ENCODE measurements at places on chromosomes 3 and 15.

DNA sequence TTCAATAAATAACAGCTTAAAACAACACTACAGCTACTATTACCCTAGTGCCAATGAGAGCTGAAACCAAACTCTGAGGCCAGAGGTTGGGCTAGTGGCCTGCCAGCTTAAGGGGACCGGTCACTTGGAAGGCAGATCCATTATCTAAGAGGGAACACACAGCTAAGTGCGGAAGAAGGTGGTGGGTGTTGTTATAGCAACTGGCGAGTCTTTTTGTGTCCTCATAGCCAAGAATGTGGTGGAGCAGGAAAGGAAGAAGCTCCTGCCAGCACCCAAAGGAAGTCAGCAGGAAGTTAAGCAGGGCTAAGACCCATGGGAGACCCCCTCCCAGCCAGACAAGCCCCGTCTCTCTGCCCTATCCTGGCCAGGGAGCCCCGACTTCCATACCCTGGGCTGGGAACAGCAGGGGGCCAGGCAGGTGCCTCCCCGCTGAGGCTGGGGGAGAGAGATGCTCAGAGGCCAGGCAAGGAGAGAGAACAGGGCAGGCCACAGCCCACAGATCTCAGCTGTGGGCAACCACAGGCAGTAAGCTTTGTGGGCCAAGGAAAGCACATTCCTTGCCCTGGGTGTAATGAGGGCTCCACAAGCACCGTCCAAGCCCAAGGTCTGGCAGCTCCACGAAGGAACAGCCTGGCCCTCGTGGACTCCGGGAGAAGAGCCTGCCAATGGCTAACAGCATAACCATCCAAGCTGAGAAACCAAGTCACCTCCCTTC, 34.0 kb upstream of the HRH1 start:
- DNase-seq: no peak

GRCh38 chr3:123651449-123652341, 66.8 kb upstream of the HACD2 start:
- no peak for DNase-seq

GRCh38 chr3:160886421-160886820, 130.4 kb downstream of the PPM1L start:
- no peak for DNase-seq

DNA sequence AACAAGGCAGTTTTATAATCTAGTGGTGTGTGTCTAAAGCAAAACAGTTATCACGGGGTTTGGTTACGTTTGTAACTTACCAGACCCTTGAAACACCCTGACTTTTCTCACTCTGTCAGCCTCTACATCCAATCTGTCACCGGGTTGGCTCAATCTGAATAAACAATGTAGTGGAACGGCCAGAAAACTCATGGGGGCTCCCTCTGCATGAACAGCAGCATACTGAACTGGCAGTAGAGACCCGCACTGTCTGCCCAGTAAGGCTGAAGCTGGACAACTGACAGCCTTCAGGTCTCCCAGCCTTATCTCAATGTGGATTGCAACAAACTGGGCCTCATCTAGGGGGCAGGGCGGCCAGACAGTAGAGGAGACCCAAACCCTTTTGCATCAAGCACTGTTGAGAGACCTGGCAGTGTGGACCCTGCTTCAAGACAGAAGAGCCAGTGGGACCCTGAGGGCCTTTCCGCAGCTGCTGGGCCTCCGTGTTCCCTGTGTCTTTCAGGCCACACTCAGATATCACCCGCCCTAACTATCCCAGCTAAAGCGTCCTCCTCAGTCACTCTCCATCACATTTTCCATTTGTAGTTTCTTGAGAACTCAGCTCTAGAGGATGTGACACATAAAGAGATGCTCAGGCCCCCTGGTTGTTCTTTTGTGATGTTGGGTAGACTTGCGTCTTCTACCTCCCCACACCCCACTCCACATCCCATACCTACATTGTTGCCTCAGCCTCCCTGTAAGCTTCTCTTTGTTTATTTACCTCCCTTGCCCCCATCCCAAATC, 181.2 kb upstream of the NR2E3 start:
- DNase-seq: no peak

DNA sequence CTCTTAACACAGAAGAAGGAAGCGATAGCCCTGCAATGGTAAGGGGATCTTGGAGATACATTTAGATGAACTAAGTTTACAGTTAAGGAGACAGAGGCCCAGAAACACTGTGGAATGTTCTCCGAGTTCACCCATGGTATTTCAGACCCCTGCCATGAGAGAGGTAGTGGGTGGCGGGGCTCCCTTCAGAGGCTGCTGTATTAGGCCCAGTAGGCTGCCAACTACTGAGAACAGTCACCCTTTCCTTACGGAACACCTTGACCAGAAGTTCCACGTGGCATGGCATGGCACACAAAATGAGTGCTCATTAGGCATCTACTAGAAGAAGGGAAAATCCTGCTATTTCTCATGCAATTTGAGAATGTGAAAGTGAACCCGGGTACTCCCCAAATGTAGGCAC, 195.4 kb downstream of the TNIK start:
- no peak for DNase-seq

GRCh38 chr3:178823591-178824246, 247.9 kb downstream of the ZMAT3 start:
- DNase-seq: no peak

DNA sequence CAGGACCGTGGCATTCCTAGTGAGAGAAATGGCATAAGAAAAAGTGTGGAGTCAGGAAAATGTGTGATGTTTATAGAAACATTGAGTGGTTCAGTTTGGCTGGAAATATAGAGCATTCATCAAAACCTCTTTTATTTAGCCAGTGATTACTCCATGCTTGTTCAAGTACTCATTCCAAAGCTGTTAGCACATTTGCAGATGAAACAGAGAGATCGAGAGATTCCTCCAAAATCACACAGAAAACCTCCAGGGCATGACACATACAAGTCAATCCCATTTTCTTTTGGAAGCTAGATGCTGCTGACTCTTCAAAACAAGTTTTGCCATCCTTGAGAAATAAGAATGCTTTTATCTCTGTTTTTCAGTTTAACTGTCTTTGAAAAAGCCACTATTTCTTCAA, 11.5 kb upstream of the MB21D2 start:
- DNase-seq: no peak

DNA sequence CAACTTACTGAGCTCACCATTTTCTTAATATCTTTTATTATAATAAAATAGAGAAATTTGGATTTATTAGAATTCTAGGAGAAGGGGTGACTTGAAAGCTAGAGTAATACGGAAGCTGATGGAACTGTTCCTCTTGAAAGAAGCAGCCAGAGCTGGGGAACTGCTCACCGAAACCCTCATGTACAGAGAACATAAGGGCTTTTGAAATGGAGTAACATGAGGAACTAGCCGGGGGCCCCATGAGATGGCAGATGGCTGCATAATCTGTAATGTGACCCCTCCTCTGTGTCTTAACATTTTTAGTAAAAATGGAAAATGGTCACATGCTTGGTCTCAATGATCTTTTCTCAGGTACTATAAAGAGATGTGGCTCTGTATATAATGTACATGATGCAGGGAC, 15.7 kb upstream of the DYNC1LI1 start:
- DNase-seq: no peak

DNA sequence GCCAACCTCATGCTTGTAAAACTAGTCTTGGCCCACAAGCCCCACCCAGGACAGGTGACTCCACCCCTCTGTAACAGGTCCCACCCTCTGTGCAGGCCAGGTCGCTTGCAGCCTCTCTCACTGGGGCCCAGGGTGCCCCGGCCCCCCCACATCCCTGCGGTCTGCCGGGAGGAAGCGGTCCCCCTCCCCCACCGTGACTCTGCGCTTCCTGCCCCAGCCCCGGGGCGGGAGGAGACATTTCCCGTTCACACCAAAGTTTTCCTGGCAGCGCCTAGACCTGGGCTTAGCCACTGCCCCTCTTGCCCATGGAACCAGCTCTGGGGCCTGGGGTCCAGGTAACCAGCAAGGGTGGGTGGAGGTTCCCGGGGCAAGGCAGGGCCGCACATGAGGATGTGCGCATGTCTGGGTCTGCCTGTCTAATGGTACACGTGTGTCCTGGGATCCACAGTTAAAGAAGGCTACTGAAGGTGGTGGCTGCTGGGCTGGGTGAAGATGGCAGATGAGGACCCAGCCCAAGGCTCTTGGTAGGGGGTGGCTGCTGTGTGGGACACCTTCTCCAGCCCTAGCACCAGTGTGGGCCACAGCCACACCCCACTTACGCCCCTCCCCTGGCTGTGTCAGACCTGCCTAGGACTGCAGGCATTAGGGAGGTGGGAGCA, 8.4 kb downstream of the NBEAL2 start:
- peak; percentile 75 for DNase-seq

- no peak for DNase-seq
Observed at GRCh38 chr3:129059311-129059958, 1.1 kb upstream of the GP9 start.

DNA sequence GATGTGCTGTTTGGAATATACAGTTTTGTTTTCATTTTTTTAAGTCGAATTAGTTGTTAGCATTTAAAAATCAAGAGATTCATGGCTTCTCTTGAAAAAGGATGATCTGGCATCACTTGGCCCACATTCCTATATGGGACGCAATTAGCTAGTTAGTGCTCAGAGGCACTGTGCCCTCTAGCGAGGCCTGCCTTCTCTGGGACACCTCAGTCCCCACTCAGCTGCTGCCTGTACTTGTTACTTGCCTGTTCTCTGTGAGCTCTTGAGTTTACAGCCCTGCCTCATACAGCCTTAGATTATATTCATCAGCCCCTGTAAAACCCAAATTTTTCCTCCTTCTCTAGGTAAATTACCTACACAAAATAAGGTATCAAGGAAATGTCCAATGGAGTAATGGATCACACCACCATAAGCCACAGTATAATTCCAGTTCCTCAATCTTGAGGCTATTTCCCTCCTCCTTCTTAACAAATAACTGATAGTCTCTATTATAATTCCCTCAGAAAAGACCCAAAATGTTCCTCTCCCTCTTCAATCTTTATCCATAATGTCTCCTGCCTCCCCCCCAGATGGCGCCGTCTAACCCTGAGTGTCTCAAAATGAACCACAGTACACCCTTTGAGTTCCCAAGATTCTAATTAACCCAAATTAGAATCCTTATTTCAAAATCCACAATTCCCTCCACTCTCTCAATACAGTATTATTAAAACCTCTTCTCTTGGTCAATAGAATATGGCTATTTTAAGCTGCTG, 2.7 kb downstream of the ZMAT3 start:
- peak; percentile 1 for DNase-seq

GRCh38 chr3:46812237-46812791, 50.9 kb downstream of the MYL3 start:
- DNase-seq: peak; percentile 46

DNA sequence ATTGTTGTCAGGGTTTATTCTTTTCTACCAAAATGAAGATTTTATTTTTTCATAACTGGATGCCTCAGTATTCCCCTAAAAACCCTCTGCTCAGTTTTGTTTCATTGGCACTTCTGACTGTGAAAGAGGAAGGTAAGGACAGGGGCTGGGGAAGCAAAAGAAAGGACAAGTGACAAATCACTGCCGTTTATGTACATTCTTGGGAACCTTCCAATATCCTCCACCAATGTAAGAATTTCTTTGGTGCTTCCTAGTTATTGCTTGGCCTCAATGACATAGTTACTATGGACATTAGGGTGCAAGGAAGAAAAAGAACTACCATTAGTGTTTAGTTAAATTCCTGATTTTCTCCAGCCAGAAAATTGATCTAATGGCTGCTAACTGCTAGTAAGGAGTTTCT, 131.0 kb upstream of the C15orf61 start:
- no peak for DNase-seq

DNA sequence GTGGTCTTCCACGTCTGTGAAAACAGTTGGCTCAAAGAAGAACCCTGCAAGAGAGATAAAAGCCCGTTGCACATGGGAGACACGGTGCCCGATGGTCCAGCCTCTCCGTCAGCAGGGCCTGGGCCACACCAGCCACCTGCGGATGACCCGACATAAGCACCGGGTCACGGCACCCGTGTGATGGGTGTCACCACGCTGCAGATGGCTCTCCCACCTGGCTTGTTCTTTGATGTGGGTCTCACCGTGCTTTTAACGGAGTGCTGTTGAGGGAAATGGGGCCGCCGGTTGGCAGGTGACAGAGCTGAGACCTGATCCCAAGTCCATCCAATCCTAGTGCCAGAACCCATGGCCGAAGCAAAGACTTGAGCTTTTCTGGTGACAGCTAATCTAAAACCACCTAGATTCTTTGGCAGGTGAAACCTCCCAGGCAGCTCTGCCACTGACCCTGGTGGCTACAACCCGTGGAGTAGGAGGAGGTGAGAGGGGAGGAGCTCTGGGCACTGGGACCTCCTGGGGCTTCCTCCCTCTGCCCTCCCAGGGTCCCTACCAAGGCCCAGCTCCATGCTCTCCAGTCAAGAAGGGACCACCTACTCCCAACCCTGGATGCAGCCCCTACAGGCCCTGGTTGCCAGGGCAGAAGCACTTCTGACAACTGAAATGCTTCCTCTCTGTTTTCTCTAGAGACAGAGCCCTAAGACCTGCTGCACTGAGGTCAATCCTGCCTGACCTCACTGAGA, 23.4 kb upstream of the SLC41A3 start:
- no peak for DNase-seq

DNA sequence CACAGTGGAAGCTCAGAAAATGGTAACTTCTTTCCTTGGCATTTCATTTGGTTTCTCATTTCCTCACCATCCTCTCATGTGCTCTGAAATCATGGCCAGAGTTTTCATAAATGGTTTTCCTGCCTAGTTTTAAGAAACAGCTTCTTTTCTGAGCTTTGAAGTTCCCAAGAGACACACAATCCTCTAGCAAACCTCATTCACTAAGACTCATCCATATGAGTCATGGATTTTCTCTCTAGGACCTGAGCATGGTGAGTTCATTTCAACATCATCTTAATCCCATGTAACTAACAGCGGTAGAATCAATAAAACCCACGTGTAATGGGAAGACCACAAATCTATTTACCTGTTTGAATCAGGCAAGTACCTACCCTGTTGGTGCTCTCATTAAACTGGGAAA, 274.5 kb upstream of the LRTM1 start:
- no peak for DNase-seq

- no peak for DNase-seq
Observed at GRCh38 chr15:77634266-77634962, 1.7 kb upstream of the LINGO1 start.

GRCh38 chr3:88369767-88370166, 220.0 kb downstream of the C3orf38 start:
- DNase-seq: no peak

GRCh38 chr15:50907601-50908208, 778 bp upstream of the AP4E1 start:
- peak; percentile 23 for DNase-seq

GRCh38 chr3:12501360-12502020, 17.2 kb downstream of the TSEN2 start:
- DNase-seq: no peak

DNA sequence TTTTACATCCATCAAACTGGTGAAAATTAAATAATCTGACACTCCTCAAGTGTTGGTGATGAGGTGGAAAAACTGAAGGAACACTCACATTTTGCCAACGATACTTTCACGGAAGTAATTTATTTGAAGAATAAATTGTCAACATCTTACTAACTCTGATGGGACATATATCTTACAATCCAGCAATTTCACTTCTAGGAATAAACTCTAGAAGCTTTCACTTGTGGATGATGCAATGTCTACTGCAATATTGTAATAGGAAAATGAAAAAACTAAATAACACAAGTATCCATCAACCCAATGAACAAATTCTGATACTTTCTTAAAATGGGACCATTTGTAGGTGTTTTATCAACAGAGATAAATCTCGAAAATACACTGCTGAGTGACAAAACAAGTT, 16.2 kb upstream of the LIPC start:
- no peak for DNase-seq

All from stimulated activated CD8-positive, alpha-beta memory T cell treated with anti-CD3 and anti-CD28 coated beads, Interleukin-4, amount 100 ng/mL, for 1 hour (primary cell).